ENCODE measurements at places on chromosomes 2 and 18.

DNA sequence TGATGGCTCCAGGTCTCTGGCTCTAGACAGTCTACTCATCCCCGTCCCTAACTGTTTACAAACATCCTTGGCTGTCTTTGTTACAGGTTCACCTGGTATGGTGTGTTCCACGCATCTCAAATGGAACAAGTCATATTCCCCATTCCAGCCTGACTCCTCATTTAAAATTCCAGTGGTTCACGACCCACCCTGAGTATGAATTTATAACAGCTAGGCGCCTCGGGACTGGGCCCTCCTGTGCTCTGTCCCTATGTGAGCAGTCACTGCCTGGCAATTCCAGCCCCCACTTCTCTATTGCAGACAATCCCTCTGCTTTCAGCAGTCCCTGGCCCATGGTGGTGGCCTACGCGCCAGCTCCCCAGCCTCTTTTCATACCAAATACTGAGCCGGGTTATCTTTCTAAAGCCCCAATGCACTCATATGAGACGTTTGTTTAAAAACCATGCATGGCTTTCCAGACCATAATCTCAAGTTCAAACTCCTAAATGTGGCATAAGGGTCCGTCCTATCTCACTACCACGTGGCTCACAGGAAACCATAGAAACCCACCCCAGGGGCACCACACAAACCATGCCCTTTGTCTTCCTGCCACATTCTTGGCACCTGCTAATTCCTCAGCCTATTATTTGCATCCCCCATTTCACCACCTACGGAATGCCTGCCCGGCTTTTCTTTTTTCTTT lies 1.6 kb downstream of the SERPINB8 start:
- no peak for DNase-seq

GRCh38 chr2:59560769-59561168 lies 992.7 kb downstream of the BCL11A start:
- no peak for DNase-seq

DNA sequence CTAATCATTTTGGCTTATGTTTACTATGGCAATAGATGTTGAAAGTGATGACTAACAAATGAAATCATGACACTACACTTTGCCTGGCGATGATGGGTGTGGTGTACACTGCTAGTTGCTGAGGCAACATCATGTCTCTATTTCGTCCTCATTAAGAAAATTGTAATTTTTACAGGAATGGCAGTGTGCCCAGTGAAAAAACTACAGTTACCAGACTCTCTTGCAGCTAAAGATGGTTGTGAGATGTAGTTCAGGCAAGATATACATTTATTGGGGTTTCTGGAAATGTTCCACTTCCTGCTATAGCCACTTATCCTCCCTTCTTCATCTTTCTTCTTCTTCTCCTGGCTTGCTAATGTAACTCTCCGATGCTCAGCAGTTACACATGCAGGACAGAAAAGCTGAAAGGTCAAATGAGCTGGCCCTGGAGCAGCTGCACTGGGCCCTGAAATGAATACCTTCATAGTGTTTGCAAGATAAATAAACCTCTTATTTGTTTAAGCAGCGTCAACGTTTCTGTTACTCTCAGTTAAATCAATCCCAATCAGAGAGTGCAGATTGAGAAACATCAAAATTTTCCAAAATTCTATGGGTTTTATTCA lies 46.0 kb downstream of the SOCS6 start:
- DNase-seq: no peak

GRCh38 chr2:201656102-201656501 lies 12.8 kb upstream of the TMEM237 start:
- DNase-seq: no peak

DNA sequence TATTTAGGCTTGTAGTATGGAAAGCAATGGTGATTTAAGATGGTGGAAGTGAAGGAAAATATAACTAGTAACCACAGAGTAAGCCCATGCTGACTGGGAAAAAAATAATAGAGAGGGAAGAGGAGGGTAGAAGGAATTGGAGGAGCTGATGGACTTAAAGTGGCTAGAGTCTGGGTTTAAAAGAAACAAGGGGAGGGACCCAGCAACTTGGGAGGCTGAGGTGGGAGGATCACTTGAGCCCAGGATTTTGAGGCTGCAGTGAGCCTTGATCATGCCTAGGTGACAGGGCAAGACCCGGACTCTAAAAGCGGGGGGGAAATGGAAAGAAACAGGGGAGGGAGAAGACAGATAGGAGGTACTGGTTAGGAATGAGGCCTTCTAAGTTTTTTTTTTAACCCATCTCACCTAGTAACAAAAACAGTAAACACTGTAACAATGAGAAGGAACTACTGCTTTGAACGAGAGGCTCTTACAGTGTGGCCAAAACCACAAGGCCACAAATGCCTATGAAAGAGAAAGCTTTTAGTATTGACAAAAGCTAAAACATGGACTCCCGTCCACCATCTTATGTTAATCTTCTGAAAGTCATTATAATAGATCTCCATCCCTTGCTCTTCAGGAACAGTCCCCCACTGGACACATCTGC lies 26.6 kb downstream of the METTL8 start:
- no peak for DNase-seq

- no peak for DNase-seq
These were observed 948.0 kb downstream of the DSC3 start for GRCh38 chr18:30094556-30094955.

DNA sequence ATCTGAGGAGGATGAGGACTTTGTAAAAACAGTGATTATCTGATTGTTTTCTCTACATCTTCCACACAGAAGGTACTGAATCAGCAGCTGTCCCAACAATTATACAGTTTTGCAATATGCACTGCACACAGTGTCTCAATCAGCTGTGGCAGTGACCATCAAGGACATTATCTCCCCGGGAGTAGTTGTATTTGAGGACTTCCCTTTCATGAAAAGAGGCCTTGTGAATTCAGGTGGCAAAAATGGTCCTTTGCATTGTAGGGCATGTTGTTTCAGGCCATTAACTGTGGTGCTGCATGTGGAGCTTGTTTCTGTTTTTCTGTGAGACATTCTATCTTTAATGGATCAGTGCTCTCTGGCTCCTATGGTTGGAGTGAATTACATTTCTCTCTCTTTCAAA lies 779.4 kb upstream of the FSHR start:
- DNase-seq: no peak

DNA sequence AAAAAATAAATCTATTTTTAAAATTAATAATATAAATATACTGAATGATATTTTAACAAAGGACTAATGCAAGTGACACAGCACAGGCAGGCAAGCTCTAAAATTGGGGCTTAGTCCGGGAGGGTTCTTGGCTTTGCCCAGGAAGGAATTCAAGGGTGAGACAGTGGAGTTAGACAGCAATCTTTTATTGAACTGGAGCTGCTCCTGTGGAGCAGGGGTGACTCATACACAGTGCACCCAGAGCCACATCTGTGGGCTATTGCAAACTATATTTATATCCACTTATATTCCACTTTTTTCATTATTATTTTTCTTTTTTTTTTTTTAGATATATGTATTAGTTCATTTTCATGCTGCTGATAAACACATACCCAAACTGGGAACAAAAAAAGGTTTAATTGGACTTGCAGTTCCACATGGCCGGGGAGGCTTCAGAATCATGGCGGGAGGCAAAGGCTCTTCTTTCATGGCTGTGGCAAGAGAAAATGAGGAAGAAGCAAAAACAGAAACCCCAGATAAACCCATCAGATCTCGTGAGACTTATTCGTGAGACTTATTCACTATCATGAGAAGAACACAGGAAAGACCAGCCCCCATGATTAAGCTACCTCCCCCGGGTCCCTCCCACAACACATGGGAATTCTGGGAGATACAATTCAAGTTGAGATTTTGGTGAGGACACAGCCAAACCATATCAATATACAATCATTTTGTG lies 437.1 kb downstream of the BCL11A start:
- DNase-seq: no peak

GRCh38 chr2:231745303-231746038 lies 35.6 kb downstream of the PDE6D start:
- no peak for DNase-seq

DNA sequence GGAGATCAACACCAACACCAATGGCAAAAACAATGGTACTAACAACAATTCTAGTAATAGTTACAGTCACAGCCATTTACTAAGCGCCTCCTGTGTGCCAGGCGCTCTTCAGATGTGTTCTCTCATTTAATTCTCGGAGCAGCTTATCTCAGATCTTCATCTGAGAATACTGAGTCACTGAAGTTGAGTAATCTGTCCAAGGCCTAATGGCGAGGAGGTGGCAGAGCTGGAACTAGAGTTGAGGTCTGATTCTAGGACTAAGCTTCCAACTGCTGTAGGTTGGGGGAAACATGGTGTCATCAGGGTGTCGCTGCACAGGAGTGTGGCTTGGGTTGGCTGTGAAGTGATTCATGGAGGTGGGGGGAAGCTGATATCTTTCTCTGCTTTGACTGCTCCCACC lies 156.1 kb downstream of the DYSF start:
- DNase-seq: no peak

GRCh38 chr2:98869870-98870269 lies 66.2 kb downstream of the CRACDL start:
- DNase-seq: no peak

- no peak for DNase-seq
These were observed 3.8 kb upstream of the ROCK2 start for GRCh38 chr2:11348209-11348749.

DNA sequence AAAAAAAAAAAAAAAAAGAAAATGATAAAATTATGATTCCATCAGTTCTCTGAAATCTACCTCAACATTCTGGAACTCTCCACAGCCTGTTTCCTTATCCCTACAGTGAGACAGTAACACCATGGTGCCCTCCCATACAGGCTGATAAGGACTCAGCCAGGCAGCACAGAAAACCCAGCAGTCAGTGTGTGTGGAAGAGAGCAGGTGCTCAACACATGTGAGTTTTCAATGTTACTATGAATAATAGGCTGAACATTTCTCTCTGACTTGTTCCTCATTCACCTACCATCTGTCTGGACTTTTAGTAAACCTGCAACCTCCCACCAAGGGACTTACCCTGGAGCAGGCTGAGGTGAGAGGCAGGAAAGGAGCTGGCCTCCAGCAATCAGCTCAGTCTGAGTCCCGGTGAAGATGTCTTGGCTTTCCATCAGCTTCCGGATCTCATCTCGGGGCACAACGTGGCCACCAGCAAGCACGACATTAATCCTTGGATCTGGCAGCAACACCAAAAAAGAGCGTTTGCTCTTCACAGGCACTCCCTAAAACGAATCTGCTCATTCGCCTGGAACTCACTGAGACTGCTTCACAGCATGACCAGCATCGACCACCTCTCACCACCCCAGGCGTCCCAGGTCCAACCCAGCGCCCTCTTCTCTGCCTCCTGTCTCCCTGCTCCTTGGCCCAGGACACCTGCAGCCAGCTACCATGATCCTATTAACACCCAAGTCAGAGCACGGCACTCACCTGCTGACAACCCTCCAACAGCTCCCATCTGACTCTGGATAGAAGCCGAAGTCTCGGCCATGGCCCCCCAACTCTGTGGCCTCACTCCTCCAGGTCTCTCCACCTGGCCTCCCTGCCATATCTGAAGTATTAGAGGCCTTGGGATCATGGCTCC lies 16.5 kb downstream of the PASK start:
- DNase-seq: no peak

- no peak for DNase-seq
These were observed 36.7 kb upstream of the SPTBN1 start for GRCh38 chr2:54419388-54419787.

DNA sequence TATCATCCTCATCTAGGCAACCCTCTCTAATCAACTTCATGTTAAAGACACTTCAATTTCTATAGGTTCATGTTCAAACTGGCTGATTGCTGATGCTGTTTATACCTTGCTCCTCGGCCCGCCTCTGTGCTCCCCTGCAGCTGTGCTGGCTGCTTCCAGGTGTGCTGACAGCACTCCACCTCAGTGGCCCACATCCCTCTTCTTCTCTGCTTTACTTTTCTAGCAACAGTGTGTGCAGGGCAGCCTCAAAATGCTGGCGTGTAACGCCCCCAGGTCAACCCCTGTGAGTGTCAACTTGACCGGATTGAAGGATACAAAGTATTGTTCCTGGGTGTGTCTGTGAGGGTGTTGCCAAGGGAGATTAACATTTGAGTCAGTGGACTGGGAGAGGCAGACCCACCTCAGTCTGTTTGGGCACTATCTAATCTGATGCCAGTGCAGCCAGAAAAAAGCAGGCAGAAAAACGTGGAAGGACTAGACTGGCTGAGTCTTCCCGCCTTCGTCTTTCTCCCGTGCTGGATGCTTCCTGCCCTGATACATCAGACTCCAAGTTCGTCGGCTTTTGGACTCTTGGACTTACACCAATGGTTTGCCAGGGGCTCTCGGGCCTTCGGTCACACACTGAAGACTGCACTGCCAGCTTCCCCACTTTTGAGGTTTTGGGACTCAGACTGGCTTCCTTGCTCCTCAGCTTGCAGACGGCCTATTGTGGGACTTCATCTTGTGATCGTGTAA lies 94.7 kb downstream of the COL6A3 start:
- DNase-seq: no peak

DNA sequence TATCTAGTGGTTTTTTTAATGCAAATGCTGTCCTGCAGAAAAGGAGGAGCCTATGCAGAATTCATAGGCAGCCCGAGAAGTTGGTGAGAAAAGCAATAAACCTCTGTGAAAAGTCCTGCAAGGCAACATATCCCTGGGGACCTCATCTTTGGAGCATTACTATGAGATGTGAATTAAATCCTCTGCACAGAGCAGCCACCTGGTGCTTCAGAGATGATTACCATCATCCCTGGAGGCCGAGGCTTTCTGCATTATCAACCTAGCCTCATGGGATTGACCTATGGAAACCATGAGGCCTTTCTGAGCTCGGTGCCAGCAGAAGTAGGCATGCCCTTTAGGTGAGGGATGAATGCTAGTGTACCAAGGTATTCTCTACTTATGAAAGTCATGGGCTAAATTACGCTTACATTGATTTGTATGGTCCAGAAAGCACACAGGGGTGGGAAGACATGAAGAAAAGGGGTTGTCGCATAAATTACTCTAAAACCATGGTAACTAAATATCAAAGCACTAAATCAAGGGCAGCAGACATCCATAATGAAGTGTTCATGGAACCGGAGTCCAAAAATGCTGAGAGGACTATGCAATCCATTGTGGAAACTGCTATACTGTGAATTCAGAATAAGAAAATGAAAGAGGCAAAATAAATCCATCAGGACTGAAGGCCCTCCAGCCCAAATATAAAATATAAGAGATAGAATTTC lies 623.5 kb upstream of the DDX18 start:
- DNase-seq: no peak

DNA sequence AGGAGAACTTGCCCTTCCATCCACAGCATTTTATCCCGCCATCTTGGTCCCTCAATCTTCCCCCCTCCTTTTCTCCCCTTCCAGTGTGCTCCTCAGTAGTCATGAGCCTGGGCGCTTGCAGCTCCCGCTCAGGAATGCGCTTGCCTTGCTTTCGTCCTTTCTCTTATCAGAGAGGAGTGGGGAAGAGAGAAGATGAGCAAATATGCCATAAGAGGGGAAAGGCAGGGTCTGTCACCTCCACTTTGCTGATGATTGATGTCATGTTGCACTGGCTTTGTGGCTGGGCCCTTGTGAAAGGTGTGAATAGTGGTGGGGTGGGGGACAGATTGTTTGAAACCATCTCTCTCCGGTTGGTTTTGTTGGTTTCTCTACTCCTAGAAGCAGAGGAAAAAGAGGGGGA lies 569.3 kb downstream of the TNS1 start:
- DNase-seq: no peak

GRCh38 chr2:138421315-138421970 lies 80.1 kb upstream of the SPOPL start:
- DNase-seq: no peak
